Panc1 (cell line): ENCODE measurements at places on chromosomes 12 and 14.

GRCh38 chr12:130993759-130994670 lies 40.3 kb downstream of the ADGRD1 start:
- DNase-seq = no peak

DNA sequence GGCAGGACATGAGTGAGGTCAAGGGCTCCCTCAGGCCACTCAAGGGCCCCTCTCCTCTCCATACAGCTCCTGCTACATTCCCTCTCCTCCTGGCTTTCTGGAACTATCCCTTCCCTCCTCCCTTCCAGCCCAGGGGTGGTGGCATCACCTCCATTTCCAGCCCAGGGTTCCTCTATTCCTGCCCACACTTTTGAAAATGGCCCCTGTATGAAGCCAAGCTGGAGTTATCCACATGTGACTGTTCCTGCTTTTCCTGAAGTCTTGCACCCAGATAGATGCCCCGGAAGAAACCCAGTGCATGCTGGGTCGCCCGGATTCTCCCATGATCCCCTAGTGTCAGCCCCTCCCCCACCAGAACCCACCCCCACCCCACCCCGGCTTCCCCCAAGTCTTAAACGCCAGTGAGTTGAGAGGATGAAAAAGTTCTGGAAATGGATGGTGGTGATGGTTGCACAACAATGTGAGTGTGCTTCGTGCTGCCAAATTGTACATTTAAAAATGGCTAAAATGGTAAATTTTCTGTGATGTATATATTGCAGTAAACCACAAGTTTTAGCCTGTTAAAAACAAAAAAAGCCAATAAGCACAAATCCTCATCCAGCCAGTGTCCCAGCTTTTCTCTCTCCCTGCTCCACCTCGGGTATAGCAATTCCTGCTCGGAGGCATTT lies 136.9 kb downstream of the SCARB1 start:
- DNase-seq = no peak

GRCh38 chr12:79402606-79403005 lies 288.2 kb downstream of the PAWR start:
- no peak for DNase-seq

GRCh38 chr14:93729993-93730392 lies 58.3 kb downstream of the PRIMA1 start:
- no peak for DNase-seq

DNA sequence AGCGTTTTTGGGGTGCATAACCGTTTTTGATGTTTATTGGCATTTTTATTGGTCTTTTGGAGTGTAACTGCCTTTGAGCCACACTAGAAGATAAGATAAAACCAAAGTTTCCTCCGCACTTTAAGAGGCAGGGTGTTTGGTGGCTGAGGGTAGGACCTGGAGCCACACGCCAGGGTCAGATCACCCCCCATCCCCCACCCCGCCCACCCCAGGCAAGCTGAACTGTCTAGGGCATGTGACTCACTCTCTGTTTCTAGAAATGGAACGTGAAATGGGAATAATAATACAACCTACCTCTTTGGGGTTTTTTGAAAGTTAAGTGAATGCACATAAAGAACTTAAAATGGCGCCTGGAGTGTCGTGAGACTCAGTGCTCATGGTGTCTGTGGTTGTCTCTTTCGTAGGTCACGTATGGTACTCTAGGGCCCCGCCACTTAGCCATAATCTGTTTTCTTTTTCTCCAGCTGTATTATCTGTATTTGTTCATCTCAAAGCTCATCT lies 56.0 kb downstream of the PPP2R5C start:
- no peak for DNase-seq

DNA sequence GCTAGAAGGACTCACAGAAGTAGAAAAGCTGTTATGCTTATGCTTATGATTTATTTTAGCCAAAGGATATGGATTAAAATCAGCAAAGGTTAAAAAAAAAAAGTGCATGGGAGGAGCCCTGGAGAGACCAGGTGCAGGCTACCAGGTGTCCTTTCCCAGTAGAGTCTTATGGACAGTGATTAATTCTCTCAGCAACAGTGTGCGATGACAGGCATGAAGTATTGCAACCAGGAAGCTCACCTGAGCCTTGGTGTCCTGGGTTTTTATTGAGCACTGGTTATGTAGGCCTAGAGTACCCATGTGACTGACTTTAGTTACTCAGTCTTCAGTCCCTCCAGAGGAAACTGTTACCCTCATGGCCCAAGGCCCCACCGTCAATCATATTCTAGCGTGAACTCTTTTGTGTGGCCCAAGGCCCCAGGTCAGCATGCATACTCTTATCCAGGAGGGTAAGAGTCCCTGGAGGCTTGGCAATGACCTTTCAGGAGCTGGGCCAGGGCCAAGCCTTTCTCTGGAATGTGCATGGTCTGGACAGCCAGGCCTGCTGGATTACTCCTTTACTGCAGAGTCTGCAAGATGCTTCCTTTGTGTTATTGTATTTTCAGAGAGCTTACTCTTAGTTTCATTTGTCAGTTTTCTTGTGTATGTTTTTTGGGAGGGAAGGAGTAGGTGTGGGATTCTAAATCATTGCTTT lies 69.6 kb upstream of the RD3L start:
- DNase-seq = no peak
